ENCODE measurements at places on chromosomes 1 and 21. TPM values are rescaled to one million over a fixed set of nuclear protein-coding genes. Genes with fewer than 3 reads are reported as not detected.

Gene EYA3
- 9.4 TPM for total RNA-seq

Gene TAL1
- not detected for total RNA-seq

Gene MUL1
- 30.5 TPM for total RNA-seq

Gene SLC37A1
- total RNA-seq = 4.9 TPM

Gene SPATA46
- not detected for total RNA-seq

Gene LIN28A
- total RNA-seq = not detected

Gene GON4L
- 14.8 TPM for total RNA-seq

Gene MAB21L3
- total RNA-seq = 0.84 TPM

Gene AADACL4
- total RNA-seq = not detected

Gene LIPI
- total RNA-seq = not detected

Gene CFHR4
- total RNA-seq = not detected

Gene TMPRSS15
- total RNA-seq = not detected

Gene TFAP2E
- total RNA-seq = 0.57 TPM

Gene DNASE2B
- total RNA-seq = not detected

Gene AK4
- total RNA-seq = 33.3 TPM

Gene DMBX1
- total RNA-seq = not detected

Gene MTMR11
- total RNA-seq = 10.2 TPM

Gene TSTD1
- 299 TPM for total RNA-seq

Gene PTPRC
- not detected for total RNA-seq

Gene ESPN
- total RNA-seq = 4.3 TPM

Gene AMY2A
- total RNA-seq = not detected

Gene AKR7A3
- total RNA-seq = 0.16 TPM

All from hair follicular keratinocyte (primary cell).